ENCODE measurements at places on chromosomes 7 and 10.

DNA sequence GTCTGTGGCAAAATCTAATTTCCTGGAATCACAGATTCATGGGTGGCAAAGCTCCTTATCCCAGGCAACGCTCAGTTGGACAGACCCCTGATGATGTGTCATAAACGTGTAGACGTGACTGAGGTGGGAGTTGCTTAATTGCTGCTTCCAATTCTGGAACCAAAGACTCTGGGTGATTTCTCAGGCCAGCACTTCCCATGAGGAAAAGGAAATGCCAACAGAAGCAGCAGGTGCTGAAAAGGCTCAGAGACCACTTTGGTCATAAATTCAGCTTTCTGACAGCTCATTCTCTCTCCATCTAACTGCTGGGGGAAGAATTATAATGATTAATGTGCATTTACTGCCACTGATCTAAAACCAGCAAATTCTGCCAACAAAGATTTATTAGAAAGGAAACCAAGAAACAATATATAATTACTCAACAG, 88.7 kb downstream of the OSBPL3 start:
- DNase-seq, result no peak

- no peak for DNase-seq
These were observed 22.4 kb downstream of the LIMK1 start for GRCh38 chr7:74105992-74106391.

DNA sequence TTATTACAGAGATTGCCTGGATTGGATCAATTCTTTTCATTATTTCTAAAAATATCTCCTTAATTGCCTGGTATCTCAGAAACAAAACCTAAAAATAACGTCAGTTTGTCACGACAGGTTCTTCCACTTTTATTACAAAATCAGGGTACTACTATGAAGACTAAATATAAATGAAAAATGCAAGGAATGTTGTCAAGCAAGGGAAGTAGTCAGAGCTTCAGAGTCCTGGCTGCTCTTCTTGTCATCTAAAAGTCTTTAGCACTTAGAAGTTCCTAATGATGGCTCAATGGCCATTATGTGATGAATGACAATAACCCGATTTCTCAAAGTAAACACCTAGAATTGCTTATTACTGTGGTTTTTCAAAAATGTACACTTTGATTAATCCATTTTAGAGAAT, 192.2 kb downstream of the SEMA3A start:
- DNase-seq, result no peak

DNA sequence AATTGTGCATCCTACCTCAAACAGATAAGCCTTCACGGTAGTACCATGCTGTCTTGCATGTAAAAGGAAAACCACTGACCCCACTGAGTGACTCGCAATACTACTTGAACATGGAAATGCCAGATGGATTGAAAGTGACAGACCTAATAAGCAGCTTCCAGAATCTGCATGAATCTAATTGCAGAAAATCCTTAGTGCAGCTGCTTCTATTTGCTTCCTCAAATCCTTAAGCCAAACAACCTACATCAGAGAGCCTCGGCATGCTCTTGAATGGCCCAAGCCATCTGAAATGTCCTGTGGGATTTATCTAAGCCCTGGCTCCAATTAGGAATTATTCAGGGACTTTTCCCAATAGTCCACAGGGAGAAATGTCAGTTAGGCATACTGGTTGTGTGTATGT, 509.5 kb upstream of the CELF2 start:
- no peak for DNase-seq

GRCh38 chr7:44650772-44651171, 44.3 kb downstream of the OGDH start:
- no peak for DNase-seq

GRCh38 chr7:154794147-154794780, 208.7 kb downstream of the PAXIP1 start:
- no peak for DNase-seq

- DNase-seq, result no peak
These were observed 22.6 kb upstream of the SIRT1 start for GRCh38 chr10:67861750-67862432.

GRCh38 chr7:95472581-95473161, 13.1 kb upstream of the ASB4 start:
- no peak for DNase-seq

DNA sequence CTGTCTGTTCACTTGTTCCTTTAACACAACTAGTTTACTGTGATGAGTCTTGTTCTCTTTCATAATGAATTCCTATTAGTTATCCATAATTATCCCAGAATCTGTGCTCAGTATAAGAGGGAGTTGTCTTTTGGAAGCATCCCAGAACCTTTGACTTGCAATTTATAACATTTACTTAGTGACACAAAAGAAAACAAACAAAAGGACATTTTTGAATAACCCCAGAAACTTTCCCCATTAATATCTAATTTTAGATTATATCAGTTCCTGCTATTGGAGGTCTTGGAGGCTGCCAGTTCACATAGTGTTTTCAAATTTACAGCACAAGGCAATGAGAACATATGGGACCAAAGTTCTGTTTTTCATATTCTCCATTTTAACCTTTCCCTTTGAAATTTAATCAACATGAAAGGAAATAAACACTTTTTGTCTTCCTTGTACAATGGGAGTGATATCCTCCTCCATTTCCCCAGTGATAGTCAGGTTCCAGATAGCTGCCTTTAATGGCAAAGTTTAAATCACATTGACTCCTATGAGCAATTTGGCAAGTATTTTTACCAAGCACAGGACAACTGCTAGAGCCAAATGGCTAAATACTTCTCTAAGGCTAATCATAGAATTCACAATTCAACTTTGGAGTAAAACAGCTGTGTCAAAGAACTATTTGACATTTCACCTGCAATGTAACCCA, 37.1 kb upstream of the GNAT3 start:
- no peak for DNase-seq

DNA sequence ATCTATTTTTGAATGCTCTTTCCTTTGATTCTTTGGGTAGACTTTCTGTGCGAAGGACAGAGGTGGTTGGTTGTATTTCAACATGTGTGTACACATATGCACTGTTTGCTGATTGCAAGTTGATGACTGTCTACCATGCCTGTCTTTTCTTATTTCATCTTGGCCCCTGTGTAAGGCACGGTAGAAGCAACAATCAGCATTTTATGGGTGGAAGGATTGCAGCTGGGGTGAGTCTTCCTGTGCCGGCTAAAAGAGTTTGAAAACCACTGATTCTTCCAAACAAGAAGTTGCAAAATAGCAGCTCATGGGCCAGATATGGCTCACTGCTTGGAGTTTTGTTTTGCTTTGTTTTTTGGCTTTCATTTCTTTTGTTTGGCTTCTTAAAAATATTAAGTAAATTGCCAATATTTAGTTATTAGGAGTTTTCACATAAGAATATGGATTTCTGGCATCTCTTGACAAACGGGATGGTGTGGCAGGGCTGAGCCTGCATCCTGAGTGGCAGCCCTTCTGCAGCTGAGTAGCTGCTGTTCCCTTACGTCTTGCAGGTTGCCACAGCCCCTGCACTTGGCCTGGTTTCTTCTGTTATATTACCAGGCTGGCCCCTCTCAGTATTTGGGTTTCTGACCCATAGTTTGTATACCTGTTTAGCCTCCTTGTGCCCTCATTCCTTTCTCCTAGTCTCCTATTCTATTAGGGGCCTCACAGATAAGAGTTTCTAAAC, 7.2 kb downstream of the ZNF862 start:
- DNase-seq, result no peak

GRCh38 chr7:127937066-127937680, 94.1 kb downstream of the LRRC4 start:
- DNase-seq, result no peak

DNA sequence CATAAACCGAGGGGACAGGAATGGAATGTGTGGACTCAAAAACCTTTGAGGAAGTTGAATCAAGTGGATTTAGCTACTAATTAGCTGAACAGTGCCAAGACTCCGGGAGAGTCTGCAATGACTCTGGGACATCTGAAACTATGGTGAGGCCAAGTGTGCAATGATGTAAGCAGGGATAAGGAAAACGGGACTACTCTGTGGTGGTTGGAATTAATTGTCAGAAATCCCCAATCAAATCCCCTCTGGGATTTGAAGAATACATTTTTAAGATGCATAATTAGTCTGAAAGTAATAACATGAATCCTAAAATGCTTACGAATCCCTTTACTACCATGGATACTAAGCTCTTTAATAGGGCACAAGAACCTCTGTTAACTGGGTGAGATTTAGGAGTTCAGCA, 602.8 kb downstream of the NRG3 start:
- no peak for DNase-seq

GRCh38 chr10:77360835-77361234, 276.8 kb downstream of the KCNMA1 start:
- no peak for DNase-seq

DNA sequence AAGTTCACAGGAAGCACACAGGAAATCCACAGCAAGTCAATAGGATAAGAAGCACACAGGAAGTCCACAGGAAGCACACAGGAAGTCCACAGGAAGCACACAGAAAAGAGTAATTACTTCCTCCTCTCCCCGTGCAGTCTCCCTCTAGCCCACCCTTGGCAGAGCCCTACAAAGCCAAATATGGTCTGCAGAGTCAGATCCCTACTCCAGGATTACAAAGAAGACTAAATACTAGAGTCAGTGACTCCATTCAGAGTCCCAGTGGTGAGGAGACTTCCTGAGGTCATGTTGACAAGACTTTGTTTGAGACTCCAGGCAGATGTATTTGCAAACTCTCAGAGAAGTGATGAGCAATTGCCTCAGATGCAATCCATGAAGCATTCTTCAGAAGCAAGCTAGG, 398.6 kb upstream of the AUTS2 start:
- no peak for DNase-seq

DNA sequence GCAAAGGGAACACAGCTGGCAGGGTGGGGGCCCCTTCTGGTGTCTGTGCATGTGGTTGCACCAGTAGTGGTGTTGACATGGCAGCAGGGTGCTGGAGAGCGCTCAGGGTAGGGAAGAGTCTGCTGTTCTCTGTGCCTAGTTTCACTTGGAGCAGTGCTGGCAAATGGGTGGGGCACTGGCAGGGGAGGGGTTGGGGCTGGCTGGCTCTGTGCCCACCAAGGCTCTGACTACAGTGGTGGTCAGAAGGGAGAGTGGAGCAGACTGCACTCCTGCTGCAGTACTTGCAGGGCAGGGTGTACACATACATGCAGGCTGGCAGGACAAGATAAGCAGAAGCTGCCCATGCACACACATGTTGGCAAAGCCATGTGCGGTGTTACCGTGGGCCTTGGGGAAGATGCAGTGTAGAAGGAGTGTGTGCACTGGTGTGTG, 18.2 kb downstream of the FAM25A start:
- no peak for DNase-seq
